ENCODE measurements at places on chromosomes 6 and 20. TPM values are rescaled to one million over a fixed set of nuclear protein-coding genes. Genes with fewer than 3 reads are reported as not detected.
A peak's percentile ranks its signal among the peaks of the same experiment; 100 is the strongest.

DNA sequence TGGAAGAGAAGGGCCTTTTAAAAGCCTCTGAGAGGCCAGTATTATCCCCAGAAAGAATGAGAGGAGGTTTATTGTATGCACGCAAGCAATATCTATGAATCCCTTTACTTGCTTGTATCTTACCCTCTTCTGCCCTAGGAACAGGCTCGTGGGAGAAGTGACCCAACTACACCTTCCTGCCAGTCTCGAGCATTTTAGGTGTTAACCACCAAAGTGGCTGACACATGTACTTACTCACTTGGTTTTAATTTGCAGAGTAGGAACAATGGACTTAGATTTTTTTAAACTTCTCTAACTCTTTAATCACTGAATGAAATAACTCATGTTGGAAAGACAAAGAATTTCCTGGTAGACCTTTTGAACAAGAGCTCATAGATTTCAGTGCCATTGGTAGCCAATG lies 296.9 kb downstream of the PLCB1 start:
- no peaks in the 10 kb centered on the region for H3K27me3 ChIP-seq
- H3K36me3 ChIP-seq, result no peaks in the 10 kb centered on the region
- no peak overlapping the region for H3K27ac ChIP-seq
- DNase-seq, result no peak

- peak overlapping the region; percentile 88 for H3K27ac ChIP-seq
- H3K4me1 ChIP-seq, result peaks cover 25% of the 10 kb centered on the region
- peak; percentile 36 for DNase-seq
- peaks cover 6% of the 10 kb centered on the region for H3K36me3 ChIP-seq
- peak overlapping the region; percentile 96 for H3K4me3 ChIP-seq
Measured at GRCh38 chr6:37354526-37355384, 972 bp downstream of the RNF8 start.

- H3K27me3 ChIP-seq, result no peaks in the 10 kb centered on the region
- peaks cover 8% of the 10 kb centered on the region for H3K36me3 ChIP-seq
- peaks cover 4% of the 10 kb centered on the region for H3K4me1 ChIP-seq
Measured at GRCh38 chr20:32702706-32703425, 29.1 kb upstream of the C20orf203 start.

PGC gene
- total RNA-seq, result not detected

- H3K27me3 ChIP-seq, result no peaks in the 10 kb centered on the region
- peaks cover 6% of the 10 kb centered on the region for H3K4me1 ChIP-seq
- no peak overlapping the region for H3K4me3 ChIP-seq
- DNase-seq, result no peak
- peak overlapping the region; percentile 62 for H3K27ac ChIP-seq
Measured at GRCh38 chr6:135506270-135506997, 8.9 kb upstream of the AHI1 start.

SIRPB1 gene
- 4.5 TPM for total RNA-seq

DNA sequence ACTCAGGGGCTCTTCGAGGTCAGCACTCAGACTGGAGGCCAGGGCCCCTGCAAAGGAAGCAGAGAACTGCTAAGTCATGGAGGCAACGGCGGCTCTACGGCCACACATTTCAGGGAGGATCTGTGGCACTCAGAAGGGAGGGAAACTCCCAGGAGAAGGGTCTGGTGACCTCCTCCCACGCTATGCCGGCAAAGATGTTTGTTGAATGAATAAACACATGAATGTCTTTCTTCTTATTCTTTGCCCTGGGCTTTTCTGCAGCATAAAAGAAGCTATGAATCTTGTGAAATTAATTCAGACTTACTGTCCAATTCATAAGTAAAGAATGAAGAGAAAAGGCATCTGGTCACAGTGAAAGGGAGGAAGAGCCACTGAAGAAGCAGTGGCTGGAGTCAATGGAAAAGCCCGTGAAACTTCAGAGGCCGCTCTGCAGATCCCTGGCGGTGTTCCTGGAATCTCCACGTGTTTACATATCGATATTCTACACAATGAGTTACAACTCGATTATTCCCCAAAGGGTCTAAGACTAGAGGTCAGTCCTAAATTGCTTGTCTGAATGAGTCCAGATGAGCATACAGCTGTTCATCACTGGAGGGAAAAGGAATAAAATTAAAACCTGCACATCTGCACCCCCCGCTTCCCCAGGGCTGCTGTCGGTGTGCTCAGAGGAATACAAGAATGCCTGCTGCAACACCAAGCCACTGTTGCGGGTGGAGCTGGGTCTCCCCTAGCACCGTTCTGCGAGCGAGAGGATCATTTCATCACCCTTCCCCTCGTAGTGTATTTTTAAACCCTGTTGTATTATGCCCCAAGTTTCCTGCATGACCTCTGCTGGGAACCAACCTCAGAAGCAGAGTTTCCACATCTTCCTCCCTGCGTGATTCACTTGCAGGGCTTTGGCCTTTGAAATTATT lies 25.6 kb downstream of the INSM1 start:
- H3K27me3 ChIP-seq, result no peaks in the 10 kb centered on the region
- no peaks in the 10 kb centered on the region for H3K36me3 ChIP-seq
- H3K27ac ChIP-seq, result peak overlapping the region; percentile 35

- peaks cover 2% of the 10 kb centered on the region for H3K36me3 ChIP-seq
- no peak overlapping the region for H3K4me3 ChIP-seq
- H3K27ac ChIP-seq, result no peak overlapping the region
- no peak for DNase-seq
- peaks cover 31% of the 10 kb centered on the region for H3K4me1 ChIP-seq
- no peaks in the 10 kb centered on the region for H3K27me3 ChIP-seq
Measured at GRCh38 chr6:135871878-135872277, 20.4 kb downstream of the PDE7B start.

OR2H1 gene
- not detected for total RNA-seq

BPIFB1 gene
- total RNA-seq, result not detected

ID1 gene
- 0.37 TPM for total RNA-seq

- no peaks in the 10 kb centered on the region for H3K4me1 ChIP-seq
- H3K4me3 ChIP-seq, result no peak overlapping the region
- H3K27me3 ChIP-seq, result no peaks in the 10 kb centered on the region
- no peak for DNase-seq
- no peaks in the 10 kb centered on the region for H3K36me3 ChIP-seq
Measured at GRCh38 chr6:3707024-3707423, 44.5 kb downstream of the PXDC1 start.

NNAT gene
- total RNA-seq, result 0.36 TPM

ADGRF5 gene
- not detected for total RNA-seq

- no peak overlapping the region for H3K27ac ChIP-seq
- H3K27me3 ChIP-seq, result no peaks in the 10 kb centered on the region
- H3K36me3 ChIP-seq, result no peaks in the 10 kb centered on the region
- DNase-seq, result no peak
Measured at GRCh38 chr6:141261672-141262060, 871.1 kb upstream of the GJE1 start.

- H3K4me1 ChIP-seq, result peaks cover 7% of the 10 kb centered on the region
- H3K27ac ChIP-seq, result no peak overlapping the region
- H3K27me3 ChIP-seq, result no peaks in the 10 kb centered on the region
- no peak for DNase-seq
Measured at GRCh38 chr20:44081476-44081875, 105.5 kb downstream of the JPH2 start.

DNA sequence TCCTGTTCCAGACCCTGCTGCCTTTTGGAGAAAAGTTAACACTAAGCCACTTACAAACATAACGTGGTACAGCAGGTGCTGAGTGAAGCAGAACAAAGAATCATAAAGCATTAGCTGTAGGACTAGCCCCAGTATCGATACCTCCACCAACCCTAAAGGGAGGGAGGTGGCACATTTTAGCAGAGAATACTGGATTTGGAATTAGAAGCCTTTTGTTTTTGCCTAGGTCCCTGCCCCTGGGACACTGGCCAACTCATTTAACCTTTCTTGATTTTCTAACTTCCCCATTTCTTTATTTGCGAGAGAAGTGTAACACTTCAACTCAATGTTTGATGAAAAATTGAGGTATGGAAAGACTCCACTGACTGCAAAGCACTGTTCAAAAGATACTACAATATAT lies 93.5 kb downstream of the B3GAT2 start:
- H3K27me3 ChIP-seq, result no peaks in the 10 kb centered on the region
- no peak overlapping the region for H3K27ac ChIP-seq
- no peak overlapping the region for H3K4me3 ChIP-seq

DNA sequence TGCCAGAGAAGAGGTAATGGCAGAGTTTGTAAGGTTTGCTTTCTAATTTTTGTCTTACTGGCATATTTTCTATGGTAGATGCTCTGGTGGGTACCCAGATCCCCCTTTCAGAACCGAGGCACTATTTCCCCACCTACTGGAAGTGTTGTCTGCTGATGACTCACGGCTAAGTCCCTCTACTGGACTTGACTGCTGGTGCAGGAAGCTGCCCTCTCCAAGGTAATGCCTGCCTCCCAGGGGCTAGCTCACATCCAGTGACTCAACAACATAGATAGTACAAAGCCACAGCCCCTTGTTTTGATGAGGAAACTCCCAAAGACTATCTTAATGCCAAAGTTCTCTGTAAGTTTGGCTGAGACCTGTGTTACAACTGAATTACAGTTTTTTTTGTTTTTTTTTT lies 285.4 kb upstream of the FLRT3 start:
- H3K27me3 ChIP-seq, result no peaks in the 10 kb centered on the region
- DNase-seq, result no peak
- H3K36me3 ChIP-seq, result no peaks in the 10 kb centered on the region
- H3K4me3 ChIP-seq, result no peak overlapping the region
- no peaks in the 10 kb centered on the region for H3K4me1 ChIP-seq
- H3K27ac ChIP-seq, result no peak overlapping the region

- H3K36me3 ChIP-seq, result no peaks in the 10 kb centered on the region
- no peak overlapping the region for H3K4me3 ChIP-seq
- no peaks in the 10 kb centered on the region for H3K4me1 ChIP-seq
Measured at GRCh38 chr6:147712841-147713240, 204.4 kb downstream of the SAMD5 start.
